ENCODE measurements at places on chromosomes 2 and 18.

DNA sequence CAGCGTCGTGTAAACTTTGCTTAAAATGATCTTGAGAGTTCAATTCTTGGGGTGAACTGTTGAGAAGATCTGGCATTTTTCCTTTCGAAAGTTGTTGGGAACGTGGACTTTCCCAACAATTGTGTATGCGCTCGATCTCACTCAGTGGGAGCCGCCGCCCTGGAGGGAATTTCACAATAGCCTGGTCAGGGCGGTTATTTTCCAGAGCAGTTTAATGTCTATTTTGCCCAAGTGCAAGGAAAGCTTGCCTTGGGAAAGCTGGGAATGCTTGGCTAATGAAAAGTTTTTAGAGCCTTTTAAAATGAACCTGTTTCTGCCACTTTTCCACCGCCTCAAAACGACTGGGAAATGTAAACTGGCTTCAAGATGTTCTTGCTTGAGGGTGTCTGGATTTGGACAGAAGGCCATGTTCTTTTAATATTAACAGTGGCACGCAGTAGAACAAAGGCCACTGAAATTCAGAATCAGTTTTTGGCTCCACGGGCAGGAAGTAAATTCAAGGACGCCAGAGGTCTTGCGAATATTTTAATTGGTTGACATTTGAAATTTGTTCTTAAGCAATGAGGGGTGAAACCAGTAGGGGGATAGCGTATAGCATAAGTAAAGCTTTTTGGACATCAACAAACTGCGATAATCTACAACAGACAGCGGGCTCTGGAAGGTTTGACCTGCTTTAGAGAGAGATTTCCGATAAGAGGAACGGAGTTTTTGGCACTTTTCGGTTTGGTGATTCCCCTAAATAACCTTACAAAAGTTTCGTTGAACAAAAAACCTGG is 1.2 kb downstream of the CFLAR start:
- no peak for DNase-seq

DNA sequence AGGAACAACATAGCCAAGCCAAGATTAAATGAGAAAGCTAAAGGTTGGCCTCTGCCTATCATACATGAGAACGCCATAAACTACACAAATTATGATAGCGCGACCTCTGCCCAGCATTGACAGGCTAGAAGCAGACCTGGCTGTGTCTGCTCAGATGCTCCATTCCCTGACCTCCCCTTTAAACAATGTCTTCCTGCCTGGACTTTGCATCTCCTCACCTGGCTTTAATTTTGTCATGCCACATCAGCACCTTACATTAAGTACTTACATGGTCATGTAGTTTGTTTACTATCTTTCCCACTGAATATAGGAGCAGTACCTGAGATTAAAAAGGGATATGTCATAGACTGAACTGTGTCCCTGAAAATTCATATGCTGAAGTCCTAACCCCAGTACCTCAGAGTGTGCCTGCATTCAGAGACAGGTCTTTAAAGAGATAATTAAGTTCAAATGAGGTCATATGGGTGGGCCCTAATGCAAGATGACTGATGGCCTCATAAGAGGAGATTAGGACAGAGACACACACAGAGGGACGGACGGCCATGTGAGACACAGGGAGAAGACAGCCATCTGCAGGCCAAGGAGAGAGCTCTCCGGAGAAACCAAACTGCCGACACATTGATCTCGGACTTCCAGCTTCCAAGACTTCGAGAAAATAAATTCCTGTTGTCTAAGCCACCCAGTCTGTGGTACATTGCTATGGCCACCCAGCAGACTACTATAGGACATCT is 103.7 kb downstream of the BIN1 start:
- DNase-seq, result no peak

DNA sequence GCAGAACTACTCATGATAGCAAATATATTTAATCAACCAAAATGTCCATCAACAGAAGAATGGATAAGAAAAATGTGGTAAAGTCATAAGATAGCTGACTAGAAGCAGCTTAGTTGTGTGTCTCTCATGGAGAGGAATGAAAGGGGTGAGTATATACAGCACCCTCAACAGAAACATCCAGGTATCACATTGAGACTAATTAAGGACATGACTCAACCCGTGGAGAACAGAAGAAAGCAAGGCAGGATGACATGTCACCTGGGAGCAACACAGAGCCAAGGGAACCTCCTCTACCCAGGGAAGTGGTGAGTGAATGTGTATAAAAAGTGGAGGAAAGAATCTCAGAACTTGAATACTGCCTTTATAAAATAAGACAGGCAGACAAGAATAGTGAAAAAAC is 1695.0 kb upstream of the CELF4 start:
- DNase-seq, result no peak

DNA sequence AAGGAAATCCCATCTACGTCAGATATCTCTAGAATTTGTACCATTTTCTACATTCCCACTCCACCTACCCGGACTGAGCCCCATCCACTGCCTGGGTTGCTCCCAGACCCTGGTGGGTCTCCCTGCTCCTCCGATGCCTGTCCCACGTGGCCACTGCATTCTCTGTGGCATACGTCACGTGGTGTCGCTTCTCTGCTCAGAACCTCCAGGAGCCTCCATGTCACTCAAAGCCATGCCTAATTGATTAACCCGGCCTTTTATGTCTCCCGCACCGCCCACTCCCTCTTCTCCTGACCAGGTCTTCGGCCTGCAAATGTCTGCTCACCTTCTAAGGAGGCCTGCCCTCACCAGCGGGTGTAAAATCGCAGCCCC is 176.6 kb downstream of the HDAC4 start:
- no peak for DNase-seq

- DNase-seq, result no peak
Observed at GRCh38 chr2:78585871-78586270, 439.6 kb upstream of the REG3G start.

- DNase-seq, result no peak
Observed at GRCh38 chr2:85012855-85013254, 41.9 kb downstream of the KCMF1 start.

DNA sequence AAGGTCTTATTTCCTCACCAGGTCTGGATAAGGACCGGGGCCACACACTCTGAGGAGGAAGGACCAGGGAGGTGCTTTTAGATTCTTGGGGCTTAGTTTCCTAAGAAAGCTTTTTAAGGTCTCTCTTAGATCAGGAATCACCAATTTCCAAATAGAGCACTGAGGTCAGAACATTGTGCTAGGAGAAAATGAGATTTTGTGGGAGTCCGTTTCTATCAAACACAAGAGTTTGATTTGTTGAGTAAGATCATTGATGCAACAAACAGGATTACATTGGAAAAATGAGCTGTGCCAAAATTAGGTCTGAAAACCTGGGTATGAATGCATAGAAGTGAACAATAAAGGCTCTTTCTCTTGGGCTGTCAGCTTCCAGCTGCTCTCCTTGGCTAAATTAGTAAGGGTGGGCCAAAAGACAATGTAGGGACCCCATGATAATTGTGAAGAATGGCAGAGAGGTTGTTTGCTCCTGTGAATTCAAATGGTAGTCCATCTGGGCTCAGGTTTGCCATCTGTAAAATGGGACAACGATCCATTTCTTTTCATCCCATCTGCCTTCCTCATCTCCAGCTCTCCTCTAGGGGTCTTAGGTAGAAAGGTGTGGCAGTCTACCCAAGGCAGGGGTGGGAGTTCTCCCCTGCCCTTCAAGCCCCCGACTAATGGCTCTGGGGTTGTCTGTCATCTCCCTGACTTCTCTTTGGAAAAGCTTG is 20.0 kb downstream of the IGFBP2 start:
- DNase-seq, result no peak

GRCh38 chr2:46651363-46652099 is 172.2 kb downstream of the TMEM247 start:
- no peak for DNase-seq

- no peak for DNase-seq
Observed at GRCh38 chr18:28690836-28691495, 514.0 kb upstream of the CDH2 start.

- no peak for DNase-seq
Observed at GRCh38 chr2:165766326-165766927, 27.6 kb downstream of the GALNT3 start.

- DNase-seq, result no peak
Observed at GRCh38 chr2:112724591-112725525, 4.0 kb downstream of the NT5DC4 start.

DNA sequence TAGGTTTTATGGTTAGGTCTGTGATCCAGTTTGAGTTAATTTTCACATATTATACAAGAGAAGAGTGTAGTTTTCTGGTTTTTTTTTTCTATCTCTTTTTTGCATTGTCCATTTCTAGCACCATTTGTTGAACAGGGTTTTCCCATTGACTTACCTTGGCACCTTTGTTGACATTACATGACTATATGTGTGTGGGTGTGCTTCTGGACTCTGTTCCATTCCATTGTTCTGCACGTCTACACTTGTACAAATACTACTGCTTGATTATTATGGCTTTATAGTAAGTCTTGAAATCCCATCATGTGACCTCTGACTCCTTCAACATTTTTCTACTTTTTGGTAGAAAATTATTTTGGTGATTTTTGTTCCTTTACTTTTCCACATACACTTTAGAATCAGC is 38.7 kb downstream of the UBE2F start:
- no peak for DNase-seq

GRCh38 chr2:46487667-46488335 is 8.4 kb downstream of the TMEM247 start:
- DNase-seq, result no peak

DNA sequence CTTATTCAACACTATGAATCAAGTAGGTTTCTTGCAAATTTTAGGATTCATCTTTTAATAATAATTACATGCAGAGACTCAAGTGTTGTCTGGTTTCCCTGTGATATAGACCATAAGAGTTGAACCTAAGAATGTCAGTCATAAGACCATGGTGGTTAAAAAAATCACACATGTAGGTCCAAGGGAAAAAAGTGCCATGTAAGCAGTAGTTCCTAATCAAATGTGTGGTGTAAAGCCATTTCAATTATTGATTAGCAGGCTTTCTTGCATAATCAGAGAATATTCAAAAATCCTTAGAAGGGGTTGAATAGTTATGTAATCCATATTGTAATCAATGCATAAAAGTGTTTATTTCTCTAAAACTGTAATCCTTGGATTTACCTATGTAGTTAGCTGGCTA is 93.8 kb downstream of the DCC start:
- DNase-seq, result no peak

- DNase-seq, result no peak
Observed at GRCh38 chr2:38108907-38109731, 33.2 kb upstream of the CYP1B1 start.

DNA sequence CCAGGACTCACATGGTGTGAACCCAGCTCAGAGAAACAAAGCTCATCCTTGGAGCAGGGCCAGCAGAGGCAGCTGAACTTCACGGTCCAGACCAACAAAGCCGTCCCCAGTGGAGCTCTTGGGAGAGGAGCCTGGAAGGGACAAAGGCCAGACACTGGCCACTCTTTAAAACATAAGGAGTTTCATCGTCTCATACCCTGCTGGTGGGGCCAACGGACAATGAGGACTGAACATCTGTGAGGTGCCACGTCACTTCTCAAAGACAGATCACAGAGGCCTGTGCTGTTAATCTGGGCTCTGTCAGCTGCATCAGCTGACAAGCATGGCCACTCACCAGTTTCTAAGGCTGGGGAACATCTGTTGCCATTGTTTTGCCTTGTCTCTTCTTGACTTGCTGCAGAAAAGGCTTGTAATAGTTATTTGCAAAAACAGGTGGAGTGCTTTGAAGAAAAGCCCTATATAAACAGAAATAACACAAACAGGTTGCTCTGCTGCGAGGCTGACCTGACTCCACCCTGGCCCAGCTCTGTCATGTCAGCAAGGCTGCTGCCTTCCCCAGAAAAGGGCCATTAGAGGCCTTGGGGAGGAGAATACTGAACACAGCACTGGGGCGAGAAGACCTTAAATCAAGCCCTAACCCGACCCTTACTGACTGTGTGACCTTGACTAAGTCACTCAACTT is 68.1 kb upstream of the DAPL1 start:
- no peak for DNase-seq

GRCh38 chr18:5389356-5389755 is 93.8 kb upstream of the ZBTB14 start:
- no peak for DNase-seq

DNA sequence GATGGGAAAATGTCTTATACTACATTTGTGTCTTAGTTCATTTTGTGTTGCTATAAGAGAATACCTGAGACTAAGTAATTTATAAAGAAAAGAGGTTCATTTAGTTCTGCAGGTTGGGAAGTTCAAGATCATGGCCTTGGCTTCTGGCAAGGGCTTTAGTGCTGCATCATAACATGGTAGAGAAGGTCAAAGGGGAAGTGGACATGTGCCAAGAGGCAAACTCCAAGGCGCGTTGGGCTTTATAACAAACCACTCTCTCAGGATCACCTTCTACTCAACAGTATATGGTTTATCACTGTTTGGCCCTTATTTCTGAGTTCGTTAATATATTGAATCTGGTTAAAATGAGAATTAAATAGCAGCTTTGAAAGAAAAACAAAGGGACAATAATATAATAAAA is 58.2 kb downstream of the ICA1L start:
- no peak for DNase-seq
